ENCODE measurements at places on chromosomes 4 and X.

- H3K4me1 ChIP-seq, result no peaks in the 10 kb centered on the region
- H3K27ac ChIP-seq, result no peak overlapping the region
- H3K27me3 ChIP-seq, result peaks cover 5% of the 10 kb centered on the region
- no peak overlapping the region for H3K4me3 ChIP-seq
- no peak for DNase-seq
- H3K36me3 ChIP-seq, result no peaks in the 10 kb centered on the region
Observed at GRCh38 chrX:72714478-72714916, 391 bp upstream of the PHKA1 start.

- H3K36me3 ChIP-seq, result no peaks in the 10 kb centered on the region
- no peak overlapping the region for H3K4me3 ChIP-seq
- DNase-seq, result no peak
- H3K27ac ChIP-seq, result no peak overlapping the region
- H3K27me3 ChIP-seq, result no peaks in the 10 kb centered on the region
- no peaks in the 10 kb centered on the region for H3K4me1 ChIP-seq
Observed at GRCh38 chrX:16208601-16209000, 41.3 kb downstream of the MAGEB17 start.

GRCh38 chr4:129543299-129543698, 447.3 kb downstream of the C4orf33 start:
- no peaks in the 10 kb centered on the region for H3K4me1 ChIP-seq
- no peak for DNase-seq
- no peak overlapping the region for H3K4me3 ChIP-seq
- no peaks in the 10 kb centered on the region for H3K27me3 ChIP-seq
- H3K27ac ChIP-seq, result no peak overlapping the region

DNA sequence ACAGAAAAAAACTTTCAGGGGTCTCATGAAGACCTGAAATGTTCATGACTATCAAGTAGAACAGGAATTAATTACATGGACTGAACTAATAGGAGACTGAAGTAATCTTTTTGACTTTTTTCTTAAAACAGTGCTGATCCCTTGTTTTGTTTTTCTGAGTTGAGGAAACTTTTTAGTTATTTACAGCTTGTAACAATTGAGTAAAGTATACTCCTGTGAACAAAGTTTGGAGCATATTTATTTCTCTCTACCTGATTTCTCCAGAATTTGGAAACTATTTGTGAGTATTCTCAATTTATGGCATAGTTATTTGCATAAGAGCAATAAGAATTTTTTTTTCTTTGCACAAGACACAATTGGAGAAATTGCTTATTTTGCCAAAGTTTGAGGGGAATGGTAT, 64.8 kb downstream of the PCDH18 start:
- no peak overlapping the region for H3K4me3 ChIP-seq
- DNase-seq, result no peak
- no peaks in the 10 kb centered on the region for H3K36me3 ChIP-seq
- no peaks in the 10 kb centered on the region for H3K4me1 ChIP-seq
- H3K27me3 ChIP-seq, result no peaks in the 10 kb centered on the region

DNA sequence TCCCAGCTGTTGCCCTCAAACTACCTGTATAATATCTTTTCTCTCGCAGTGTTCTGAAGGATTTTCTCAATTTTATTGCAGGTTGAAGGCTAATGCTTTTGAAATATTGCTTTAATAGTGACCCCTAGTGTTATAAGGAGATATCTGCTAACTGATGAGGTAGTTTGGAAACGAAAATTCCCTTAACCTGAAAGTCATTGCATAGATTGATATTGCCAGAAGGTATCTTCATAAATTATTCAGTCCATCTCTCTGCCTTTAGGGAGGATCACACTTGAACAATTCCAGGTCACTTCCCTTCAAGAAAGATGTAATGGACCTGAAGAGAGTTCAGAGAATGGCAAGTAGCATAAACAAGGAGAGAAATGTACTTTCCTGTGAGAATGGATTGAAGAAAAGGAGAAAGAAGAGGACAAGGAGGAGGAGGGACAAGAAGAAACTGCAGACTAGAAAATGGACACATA, 44.1 kb downstream of the TIGD4 start:
- no peak overlapping the region for H3K27ac ChIP-seq
- DNase-seq, result no peak
- H3K4me1 ChIP-seq, result no peaks in the 10 kb centered on the region
- H3K36me3 ChIP-seq, result no peaks in the 10 kb centered on the region

DNA sequence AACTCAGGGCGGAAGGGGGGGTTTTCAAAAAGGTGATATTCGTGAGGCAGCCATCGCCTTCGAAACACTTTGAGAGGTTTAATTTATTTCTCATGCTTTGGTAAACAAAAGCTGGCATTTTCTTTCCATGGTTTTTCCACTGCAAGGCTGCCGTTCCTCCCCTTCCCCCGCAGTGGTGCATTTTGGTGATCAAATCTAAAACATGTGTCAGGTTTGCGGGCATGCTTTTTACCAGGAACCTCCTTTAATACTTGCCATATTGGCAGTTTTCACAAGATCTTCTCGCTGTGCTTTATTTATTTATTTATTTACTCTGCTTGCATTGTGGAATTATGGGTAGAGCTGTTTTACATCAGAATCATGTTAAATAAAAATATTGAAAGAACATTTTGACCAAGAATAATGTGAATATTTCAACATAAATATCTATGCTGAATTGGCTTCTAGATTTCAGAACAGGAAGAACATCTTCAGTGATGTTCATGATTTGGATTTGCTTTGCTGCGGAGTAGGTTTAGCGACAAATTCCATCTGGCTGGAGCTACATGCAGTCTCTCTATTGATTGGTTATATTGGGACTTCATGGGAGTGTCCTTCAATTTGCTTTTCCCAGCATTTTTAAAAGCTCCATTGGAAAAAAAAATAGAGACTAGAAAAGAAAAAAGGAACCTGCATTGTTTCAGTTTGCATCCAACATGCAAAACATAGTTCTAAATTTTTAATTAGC, 54.4 kb downstream of the STOX2 start:
- H3K27ac ChIP-seq, result no peak overlapping the region
- DNase-seq, result no peak
- H3K27me3 ChIP-seq, result no peaks in the 10 kb centered on the region
- no peak overlapping the region for H3K4me3 ChIP-seq
- no peaks in the 10 kb centered on the region for H3K36me3 ChIP-seq

GRCh38 chr4:113094331-113094730, 44.9 kb downstream of the ANK2 start:
- no peak for DNase-seq
- H3K4me1 ChIP-seq, result no peaks in the 10 kb centered on the region
- H3K27ac ChIP-seq, result no peak overlapping the region

DNA sequence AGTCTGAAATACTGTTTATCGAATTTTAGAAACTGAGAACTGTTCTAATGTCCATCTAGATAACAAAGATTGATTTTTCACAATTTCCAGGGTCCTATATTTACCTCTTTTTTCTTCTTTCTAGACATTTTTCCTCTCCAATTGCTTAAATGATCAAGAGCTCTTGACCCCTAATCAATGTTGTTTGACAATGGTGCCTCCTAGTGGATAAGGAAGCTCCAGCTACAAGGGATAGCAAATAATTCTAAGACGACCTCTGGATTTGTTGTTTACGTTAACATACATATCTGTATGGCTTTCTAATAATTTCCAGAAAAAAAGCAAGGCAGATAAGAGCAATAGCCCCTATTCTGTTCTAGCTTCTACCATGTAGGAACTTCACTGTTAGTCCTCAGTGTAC, 35.8 kb downstream of the GPR82 start:
- no peaks in the 10 kb centered on the region for H3K27me3 ChIP-seq
- no peak overlapping the region for H3K4me3 ChIP-seq
- DNase-seq, result no peak
- H3K36me3 ChIP-seq, result peaks cover 1% of the 10 kb centered on the region

DNA sequence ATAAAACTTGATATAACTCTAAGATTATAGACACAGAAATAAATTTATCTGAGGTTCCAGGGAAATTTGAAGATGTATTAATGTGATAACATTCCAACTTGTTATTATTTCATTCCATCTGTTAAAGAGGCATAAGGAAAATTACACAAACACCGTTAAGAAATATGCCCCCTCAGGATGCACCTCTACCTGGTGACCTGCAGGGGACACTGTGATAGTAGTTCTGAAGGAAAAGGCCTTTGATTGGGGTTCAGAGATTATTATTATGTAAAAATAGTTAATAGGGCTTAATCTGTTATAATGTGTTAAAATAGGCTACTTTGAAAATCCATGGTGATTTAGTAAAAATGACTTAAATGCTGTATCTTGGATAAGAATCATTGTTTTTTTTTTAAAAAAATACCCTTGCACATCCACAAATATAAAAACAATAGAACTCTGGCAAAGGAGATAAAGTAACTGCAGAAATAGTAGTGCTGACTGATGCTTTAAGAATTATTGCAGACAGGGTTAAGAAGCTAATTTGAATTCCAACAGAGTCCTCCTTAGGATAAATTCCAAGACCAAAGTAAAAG, 6.1 kb upstream of the ABRAXAS1 start:
- peak; percentile 9 for DNase-seq
- no peaks in the 10 kb centered on the region for H3K4me1 ChIP-seq
- no peaks in the 10 kb centered on the region for H3K27me3 ChIP-seq
- H3K27ac ChIP-seq, result no peak overlapping the region
- H3K4me3 ChIP-seq, result no peak overlapping the region

- H3K4me3 ChIP-seq, result no peak overlapping the region
- H3K4me1 ChIP-seq, result no peaks in the 10 kb centered on the region
- H3K27me3 ChIP-seq, result no peaks in the 10 kb centered on the region
- H3K36me3 ChIP-seq, result no peaks in the 10 kb centered on the region
- no peak for DNase-seq
Observed at GRCh38 chr4:169132561-169133305, 122.7 kb upstream of the CBR4 start.

GRCh38 chr4:104596189-104596588, 101.5 kb upstream of the CXXC4 start:
- no peaks in the 10 kb centered on the region for H3K27me3 ChIP-seq
- H3K36me3 ChIP-seq, result no peaks in the 10 kb centered on the region
- no peak overlapping the region for H3K27ac ChIP-seq
- no peak overlapping the region for H3K4me3 ChIP-seq
- DNase-seq, result no peak

DNA sequence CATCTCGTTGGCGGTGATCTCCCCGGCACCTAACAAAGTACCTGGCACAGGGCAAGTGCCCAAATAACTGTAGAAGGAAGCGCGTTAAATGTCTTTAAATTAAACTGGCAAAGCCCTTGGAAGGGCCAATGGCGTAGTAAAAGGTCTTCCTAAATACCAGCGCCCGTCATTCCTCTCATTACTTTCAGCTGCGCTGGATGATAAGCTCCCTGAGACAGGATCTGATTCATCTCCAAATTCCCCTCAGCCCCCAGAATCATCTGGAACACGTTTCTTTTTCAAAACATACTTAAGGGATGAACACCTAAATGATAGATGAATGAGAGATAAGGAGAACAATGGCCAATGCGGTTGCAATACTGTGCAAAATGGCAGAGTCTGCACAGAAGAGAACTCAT, 95.1 kb downstream of the AFAP1 start:
- H3K36me3 ChIP-seq, result peaks cover 3% of the 10 kb centered on the region
- H3K27me3 ChIP-seq, result no peaks in the 10 kb centered on the region
- no peak overlapping the region for H3K4me3 ChIP-seq
- DNase-seq, result no peak

GRCh38 chr4:174449944-174450785, 72.1 kb downstream of the HPGD start:
- no peaks in the 10 kb centered on the region for H3K36me3 ChIP-seq
- no peak for DNase-seq
- no peak overlapping the region for H3K4me3 ChIP-seq
- H3K4me1 ChIP-seq, result no peaks in the 10 kb centered on the region

DNA sequence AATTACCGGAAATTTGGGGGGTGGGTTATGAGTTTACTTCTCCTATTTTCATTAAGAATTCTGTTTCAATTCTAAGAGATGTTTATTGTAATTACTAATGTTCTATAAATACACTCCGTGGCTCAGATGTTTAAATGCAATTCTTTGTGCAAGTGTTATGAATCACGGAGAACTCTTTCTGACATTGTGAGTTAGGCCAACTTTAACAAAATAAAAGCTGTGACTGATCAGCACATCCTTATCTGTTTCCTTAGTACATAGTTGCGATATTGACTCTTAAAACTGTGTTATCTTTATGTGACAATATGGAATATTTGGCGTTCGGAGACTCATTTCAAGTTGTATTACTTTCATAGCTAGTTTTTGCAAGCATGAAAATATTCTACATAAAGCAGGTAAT, 902 bp downstream of the KLHL4 start:
- no peaks in the 10 kb centered on the region for H3K27me3 ChIP-seq
- H3K4me3 ChIP-seq, result no peak overlapping the region
- no peak overlapping the region for H3K27ac ChIP-seq
- DNase-seq, result no peak

- H3K4me3 ChIP-seq, result no peak overlapping the region
- DNase-seq, result no peak
- no peak overlapping the region for H3K27ac ChIP-seq
- H3K4me1 ChIP-seq, result peaks cover 21% of the 10 kb centered on the region
- no peaks in the 10 kb centered on the region for H3K27me3 ChIP-seq
Observed at GRCh38 chr4:7880683-7881082, 59.0 kb downstream of the AFAP1 start.

DNA sequence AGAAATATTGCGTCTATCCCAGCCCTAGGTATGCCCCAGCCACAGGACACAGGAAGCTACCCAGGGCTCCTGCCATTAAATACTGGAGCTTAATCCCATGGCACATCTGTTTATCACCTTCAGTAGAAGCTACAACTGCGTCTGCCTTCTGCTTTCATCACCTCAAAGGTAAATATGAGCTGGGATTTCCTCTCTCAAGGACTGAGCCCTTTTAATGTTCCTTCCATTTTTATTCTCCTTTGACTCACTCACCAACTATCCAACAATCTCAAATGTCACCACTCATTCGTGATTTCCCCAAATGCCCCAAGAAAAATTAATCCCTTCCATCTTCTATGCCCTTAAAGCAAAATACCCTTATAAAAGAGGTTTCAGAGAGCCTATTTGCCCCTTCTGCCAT, 1.8 kb upstream of the MID1 start:
- no peak overlapping the region for H3K4me3 ChIP-seq
- H3K4me1 ChIP-seq, result no peaks in the 10 kb centered on the region
- H3K27me3 ChIP-seq, result peaks cover 5% of the 10 kb centered on the region
- DNase-seq, result no peak
- no peak overlapping the region for H3K27ac ChIP-seq

DNA sequence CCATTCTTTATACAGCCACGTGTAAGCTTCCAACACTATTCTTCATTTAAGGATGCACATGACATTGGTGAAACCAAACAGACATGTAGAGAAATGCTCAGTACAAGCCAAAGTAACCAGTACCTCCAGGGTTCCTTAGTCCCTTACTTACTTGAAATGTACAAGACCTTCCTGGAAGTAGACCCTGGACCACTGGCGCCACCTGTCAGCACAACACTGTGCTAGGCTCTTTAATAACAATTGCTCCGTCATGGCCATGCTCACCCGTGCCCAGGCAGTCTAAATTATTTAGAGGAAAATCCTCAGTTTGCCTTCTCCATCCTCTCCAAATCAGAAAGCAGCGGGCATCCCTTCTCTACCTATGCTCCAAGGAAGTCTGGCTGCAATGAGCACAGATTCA, 52.7 kb downstream of the ADGRA3 start:
- H3K4me1 ChIP-seq, result no peaks in the 10 kb centered on the region
- H3K4me3 ChIP-seq, result no peak overlapping the region
- no peaks in the 10 kb centered on the region for H3K36me3 ChIP-seq
- H3K27me3 ChIP-seq, result no peaks in the 10 kb centered on the region

- peaks cover 15% of the 10 kb centered on the region for H3K36me3 ChIP-seq
- H3K4me1 ChIP-seq, result peaks cover 60% of the 10 kb centered on the region
- peak overlapping the region; percentile 86 for H3K27ac ChIP-seq
- H3K4me3 ChIP-seq, result peak overlapping the region; percentile 96
- peak; percentile 23 for DNase-seq
- H3K27me3 ChIP-seq, result no peaks in the 10 kb centered on the region
Observed at GRCh38 chr4:80071604-80072227, 1.3 kb downstream of the ANTXR2 start.

GRCh38 chr4:36196145-36196913, 48.0 kb downstream of the ARAP2 start:
- peaks cover 15% of the 10 kb centered on the region for H3K36me3 ChIP-seq
- DNase-seq, result no peak
- no peak overlapping the region for H3K27ac ChIP-seq
- H3K27me3 ChIP-seq, result no peaks in the 10 kb centered on the region

All from CD4-positive, CD25-positive, alpha-beta regulatory T cell (primary cell).